ENCODE measurements at places on chromosomes 3 and 15.

- DNase-seq, result no peak
Observed at GRCh38 chr3:187641320-187642016, 28.7 kb downstream of the SST start.

DNA sequence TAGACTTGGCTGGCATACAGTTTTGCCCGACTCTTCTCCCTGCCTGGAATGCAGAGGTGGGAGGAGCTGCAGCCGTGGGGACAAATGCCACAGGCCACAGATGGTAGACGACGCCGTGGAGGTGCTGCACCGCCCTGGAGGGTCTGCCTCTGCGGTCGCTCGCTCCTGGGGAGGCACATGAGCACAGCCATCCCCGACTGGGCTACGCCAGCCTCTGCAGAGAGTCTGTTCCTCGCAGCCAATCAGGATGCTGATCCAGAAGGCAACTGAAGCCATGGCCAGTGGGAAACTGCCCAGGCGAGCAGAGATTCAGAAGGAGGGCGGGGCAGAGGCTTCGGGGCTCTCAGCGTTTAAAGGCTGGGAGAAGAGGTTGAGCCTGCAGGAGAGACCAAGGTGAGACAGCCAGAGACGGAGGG is 11.9 kb upstream of the LRRC15 start:
- no peak for DNase-seq

- DNase-seq, result no peak
Observed at GRCh38 chr3:11276901-11277300, 4.7 kb downstream of the ATG7 start.

- no peak for DNase-seq
Observed at GRCh38 chr3:186502966-186503712, 41.0 kb downstream of the CRYGS start.

GRCh38 chr3:8848696-8849131 is 79.3 kb upstream of the OXTR start:
- no peak for DNase-seq

GRCh38 chr15:44813231-44813630 is 76.9 kb downstream of the TRIM69 start:
- no peak for DNase-seq

DNA sequence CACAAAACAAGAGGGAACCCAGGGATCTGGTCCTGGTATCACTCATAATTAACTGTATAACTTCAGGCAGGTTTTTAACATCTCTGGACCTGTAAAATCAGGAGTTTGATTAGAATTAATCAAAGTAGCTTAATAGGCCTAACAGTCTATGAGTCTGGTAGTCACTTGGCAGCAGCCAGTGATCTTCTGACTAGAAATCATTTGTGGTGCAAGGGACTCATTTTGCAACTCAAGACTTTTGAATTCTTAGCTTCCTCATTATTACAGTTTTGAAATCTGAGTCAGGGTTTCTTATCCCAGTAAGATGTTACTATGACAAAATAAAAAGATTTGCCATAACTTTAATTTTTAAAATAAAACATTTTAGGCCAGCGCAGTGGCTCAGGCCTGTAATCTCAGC is 70.8 kb downstream of the TMCC1 start:
- no peak for DNase-seq

DNA sequence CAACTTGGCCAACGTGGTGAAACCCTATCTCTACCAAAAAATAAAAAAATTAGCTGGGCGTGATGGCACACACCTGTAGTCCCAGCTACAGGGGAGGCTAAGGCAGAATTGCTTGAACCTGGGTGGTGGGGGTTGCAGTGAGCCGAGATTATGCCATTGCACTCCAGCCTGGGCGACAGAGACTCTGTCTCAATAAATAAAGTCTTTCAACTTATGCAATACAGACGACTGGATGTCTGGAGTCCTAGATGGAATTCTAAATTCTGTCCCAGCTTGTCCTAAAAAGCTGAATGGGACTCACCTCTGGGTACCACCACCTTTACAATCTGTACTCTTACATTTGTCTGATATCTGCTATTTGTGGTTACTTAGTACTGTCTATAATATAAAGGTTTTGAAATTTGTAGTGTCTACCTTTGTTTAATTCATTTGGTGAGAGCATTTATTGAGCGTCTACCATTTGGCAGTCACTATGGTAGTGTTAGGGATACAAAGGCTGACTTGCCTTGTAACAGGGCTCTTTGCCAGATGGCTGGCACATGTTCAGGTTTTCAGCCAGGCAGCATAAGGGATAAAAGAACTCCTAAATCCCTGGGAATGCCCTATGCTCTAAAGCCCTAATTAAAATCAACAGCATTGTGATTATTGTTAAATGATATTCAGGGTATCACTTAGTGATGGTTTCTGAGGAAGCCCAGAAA is 7.2 kb upstream of the ZNF609 start:
- no peak for DNase-seq

- DNase-seq, result no peak
Observed at GRCh38 chr15:71272932-71273331, 157.7 kb downstream of the THSD4 start.

DNA sequence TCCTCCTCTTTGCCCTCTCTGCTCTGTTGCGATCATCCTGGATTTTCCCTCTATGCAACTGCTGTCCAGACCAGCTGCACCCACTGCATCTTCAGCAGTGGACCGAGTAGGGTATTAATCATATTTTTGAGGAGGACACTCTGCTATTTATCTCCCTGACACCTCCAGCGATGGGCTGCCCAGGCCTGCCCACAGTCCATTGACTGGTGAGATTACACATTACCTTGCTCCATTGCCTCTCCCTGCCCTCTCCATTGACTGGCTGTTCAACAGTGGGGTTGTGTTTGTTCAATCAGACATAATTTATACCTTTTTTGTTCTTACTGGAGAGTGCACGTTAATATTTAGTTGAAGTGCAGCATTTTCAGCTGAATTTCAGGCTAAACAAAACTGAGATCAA is 559.3 kb upstream of the ARRDC4 start:
- no peak for DNase-seq

DNA sequence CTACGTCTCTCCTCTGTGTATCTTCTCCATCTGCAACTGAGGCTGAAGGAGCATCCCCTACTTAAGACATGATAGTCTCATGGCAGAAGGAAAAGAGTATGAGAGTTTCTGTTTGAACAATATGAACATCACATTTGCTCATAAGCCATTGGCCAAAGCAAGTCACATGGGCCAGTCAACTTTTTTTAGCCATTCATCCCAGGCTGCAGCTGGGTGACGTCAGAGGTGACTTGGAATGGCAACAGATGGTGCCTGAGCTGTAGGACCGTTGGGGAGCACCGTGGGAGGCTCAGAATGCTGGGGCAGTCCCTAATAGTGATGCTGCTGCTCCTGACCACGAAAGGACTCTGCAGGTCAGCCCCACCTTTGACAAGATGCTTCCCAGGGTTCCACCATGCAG is 58.7 kb downstream of the CRTC3 start:
- no peak for DNase-seq

DNA sequence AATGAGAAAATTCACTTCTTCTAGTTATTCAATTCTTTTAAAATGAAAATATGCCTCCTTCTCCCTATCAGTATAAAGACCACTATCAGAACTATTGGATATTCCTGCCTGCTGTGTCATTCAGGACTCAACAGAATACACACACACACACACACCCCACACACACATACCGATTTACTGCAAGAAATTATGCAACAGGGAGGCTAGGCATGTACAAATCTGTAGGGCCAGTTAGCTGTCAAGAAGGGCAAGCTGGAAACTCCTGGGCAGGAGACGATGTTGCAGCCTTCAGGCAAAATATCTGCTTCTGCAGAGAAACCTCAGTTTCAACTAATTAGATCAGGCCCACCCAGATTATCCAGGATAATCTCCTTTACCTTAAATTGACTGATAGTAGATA is 13.9 kb upstream of the RYR3 start:
- DNase-seq, result no peak

DNA sequence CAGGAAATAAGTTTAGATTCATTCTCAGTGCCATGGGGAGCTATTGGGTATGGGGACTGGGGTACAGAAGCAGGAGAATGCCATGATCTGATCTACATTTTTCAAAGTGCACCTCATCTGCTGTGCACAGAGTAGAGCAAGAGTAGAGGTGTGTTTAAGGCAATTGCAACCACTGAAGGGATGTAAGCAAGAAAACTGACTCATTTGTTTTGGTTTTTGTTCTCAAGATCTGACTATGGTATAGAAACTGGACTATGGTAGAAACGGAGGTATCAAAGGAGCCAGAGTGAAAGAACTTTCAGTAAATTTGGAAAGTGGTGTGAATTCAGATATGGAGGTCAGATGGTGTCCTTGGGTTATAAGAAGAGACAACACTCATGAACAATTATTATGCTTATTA is 86.2 kb upstream of the CMSS1 start:
- no peak for DNase-seq

DNA sequence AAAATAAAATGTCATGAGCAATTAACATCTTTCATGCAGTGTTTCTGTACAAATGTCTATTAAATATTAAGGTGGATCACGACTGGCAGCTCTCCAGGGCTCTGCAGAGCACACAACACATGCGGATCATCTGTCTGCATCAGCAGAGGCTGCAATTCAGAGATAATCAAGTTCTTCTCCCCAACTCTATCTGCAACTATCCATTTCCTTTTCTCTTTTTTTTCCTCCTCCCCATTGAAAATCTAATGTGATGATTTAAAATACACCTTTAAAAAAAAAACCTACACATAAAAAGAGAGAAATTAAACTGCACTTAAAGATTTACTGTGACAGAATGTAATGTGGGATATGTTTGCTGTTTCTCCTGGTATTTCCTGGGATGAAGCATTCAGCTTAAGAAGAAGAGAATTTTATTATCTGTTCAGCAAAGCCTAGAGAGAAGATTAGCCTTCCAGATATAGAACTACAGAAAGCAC is 352.6 kb upstream of the CCDC54 start:
- DNase-seq, result no peak

- DNase-seq, result no peak
Observed at GRCh38 chr3:149534671-149535332, 60.3 kb downstream of the TM4SF4 start.

GRCh38 chr3:73469331-73469730 is 155.4 kb downstream of the PDZRN3 start:
- DNase-seq, result no peak

DNA sequence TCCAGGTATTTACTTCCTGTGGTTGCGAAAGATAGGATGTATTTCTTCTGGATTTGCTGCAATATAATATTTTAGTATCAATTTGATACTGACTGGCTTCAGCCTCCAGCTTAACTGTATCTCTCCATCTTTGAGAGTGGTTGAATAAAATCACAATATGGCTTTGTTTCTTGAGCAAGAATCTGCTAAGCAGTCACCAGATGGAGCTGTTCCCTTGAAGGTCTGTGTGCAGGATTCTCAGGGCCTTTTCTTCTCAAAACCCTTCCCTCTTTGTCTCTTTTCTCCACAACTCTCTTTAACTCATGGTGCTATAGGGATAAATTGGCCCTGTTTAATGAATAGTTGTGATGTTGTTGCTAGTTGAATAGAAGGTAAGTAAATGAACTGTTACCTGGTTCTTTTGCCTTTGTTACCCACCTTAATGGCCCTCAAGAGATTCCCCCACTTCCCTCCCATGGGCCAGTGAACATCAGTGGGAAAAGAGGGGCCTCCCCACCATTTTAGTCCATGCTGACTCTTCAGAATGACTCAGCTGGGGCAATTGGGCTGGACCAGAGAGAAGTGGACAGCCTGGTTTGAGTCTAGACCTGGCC is 34.8 kb upstream of the RAB6B start:
- no peak for DNase-seq

GRCh38 chr3:190238871-190239270 is 83.4 kb downstream of the CLDN1 start:
- no peak for DNase-seq

- DNase-seq, result no peak
Observed at GRCh38 chr3:8458711-8459110, 42.9 kb upstream of the LMCD1 start.

DNA sequence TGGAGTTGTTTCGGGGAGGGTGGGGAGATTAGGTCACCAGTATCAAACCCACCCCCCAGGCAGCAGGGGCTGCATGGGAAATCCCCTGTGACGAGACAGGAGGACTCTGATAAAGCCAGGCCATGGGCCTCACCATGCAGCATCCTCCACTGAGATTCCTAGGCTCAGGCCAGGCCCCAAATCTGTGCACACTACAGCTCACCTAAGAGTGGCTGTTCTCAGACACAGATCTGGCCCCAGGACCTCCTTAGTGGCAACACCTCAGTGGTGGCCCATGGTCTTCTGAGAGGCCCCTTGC is 29.0 kb downstream of the PXYLP1 start:
- DNase-seq, result no peak

DNA sequence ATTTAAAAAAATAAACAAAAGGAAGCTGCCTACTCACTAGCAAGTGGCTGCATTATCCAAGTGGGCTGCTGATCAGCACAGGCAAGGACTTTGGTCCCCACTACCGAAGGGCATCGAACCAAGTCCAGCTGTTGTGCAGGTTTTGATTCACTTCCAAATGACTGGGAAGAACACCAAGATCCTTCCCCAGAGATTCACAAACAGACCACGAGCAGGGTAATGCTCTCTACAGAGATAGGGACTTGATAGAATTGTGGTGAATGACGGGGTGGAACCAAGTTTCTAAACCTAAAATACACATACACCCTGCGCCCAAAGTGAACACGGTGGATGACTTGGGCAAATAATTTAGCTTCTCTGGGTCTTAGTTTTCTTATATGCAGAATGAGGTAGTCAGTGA is 203.7 kb upstream of the ICE2 start:
- no peak for DNase-seq

DNA sequence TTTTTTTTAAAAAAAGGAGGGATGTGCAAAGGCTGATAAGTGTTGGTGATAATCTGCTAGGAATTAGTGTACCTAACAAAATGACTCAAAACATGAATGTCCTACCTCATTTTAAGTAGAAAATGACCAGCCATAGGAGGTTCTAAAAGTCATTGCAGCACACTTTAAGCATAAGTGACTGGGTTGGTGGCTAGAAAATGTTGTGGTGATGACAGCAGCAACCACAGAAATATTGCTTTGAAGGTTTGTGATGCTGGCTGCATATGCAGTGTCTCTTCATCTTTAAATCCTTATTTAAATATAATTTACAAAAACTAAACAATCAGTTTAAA is 55.2 kb downstream of the CMSS1 start:
- DNase-seq, result no peak

GRCh38 chr15:48646331-48646730 is 822 bp upstream of the FBN1 start:
- no peak for DNase-seq

DNA sequence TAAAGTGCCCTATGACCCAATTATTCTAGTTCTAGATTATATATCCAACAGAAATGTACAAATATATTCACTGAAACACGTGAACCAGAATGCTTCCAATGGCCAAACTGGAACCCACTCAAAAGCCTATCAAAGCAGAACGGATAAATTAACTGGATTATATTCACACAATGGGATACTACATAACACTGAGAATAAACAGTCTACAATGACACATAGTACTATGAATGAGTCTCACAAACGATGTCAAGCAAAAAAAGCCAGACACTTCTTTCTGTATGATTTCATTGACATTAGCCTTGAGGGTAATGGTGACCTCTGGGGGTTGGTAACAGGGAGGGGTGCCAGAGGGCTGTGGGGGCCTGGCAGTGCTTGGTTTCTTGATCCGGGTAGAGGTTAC is 50.9 kb upstream of the HACD2 start:
- DNase-seq, result no peak

Measured in GM12864 (cell line).